ENCODE measurements at places on chromosomes 2 and 18.

- no peak for DNase-seq
These were observed 865.4 kb upstream of the NXPH2 start for GRCh38 chr2:139645617-139646016.

- peak; percentile 93 for DNase-seq
These were observed 147.6 kb downstream of the CDC42EP3 start for GRCh38 chr2:37523814-37524362.

DNA sequence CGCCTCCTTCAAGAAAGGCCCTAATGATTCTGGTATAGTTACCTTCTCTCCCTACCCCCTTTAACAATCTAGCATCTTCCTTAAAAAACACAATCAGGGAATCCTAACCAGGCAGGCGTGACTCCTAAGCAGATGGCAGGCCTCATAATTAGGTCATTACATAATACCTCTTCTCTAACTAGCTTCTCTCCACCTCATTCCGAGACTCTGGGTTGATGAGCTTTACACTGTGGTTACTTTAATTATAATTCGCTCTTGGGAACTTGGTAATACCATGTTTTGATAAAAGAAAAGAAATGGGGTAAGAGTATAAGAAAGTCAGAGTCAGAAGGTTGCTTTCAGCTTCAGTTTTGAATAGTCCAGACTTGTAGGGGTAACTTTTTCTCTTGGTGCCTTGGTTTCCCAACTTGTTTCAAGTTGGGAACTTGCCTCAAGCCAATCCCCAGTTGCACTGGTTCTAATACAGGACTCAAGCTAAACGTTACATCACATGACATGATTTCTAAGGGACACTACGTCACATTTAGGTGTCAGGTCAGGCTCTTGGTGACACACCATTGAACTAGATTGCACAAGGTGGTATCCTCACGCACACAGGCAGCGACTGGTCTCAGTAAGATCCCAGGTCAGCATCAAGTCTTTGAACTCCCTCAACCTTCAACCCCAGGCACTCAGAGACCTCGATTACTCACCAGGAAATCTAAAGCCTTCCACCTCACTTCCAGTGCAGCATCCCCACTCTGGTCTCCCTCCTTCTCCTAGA is 59.2 kb downstream of the AAK1 start:
- no peak for DNase-seq

DNA sequence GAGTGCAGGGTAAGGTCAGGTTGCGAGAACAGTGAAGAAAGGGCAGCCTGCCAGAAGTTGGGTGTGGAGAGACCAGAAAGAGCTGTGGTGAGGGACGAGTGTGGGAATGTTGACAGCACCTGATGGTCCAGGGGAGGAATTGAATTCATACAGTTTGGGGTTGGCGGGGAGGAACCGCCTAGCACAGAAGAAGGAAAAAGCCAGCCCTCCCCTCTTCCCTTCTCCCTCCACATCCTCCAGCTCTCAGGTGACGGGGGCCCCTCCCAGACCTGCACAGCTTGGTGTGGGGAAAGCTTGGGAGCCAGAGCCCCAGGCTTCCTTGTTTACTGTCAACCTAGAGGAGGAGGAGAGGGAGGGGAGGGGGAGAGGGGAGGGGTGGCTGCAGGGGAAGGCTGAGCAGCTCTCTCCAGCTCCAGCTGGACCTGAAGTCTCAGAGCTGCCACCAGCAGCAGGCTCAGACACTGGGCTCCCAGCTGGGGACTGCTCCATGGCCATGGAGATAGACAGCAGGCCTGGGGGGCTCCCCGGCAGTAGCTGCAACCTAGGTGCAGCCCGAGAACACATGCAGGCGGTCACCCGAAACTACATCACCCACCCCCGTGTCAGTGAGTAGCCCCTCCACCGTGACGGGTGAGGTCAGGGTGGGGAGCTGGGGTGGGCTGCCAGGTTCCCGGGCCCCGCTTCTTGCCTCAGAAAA is at the start of gene ATP6V1B1:
TSS of gene ATP6V1B1 (plus strand) at position 433 of the 697 bp plus-strand sequence. CDS start at position 488, 55 bp downstream.
- no peak for DNase-seq

DNA sequence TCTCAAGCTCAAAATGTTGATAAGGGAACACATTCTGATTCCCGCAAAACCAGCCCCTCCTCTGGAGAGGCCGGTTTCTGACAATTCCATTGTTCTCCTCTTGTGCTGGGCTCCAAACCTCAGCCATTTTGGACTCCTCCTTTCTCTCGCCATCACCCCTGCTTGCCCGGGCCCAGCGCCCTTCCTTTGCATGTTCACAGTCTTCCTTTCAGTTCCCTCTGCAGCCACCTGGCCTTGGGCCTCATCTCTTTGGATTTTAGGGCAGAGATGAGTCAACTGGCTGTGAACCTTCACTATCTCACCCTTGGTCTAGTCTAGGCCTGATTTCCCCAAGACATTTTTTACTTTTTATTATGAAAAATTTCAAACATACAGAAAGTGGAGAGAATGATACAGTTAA is 155.9 kb upstream of the MAP3K20 start:
- DNase-seq, result no peak

DNA sequence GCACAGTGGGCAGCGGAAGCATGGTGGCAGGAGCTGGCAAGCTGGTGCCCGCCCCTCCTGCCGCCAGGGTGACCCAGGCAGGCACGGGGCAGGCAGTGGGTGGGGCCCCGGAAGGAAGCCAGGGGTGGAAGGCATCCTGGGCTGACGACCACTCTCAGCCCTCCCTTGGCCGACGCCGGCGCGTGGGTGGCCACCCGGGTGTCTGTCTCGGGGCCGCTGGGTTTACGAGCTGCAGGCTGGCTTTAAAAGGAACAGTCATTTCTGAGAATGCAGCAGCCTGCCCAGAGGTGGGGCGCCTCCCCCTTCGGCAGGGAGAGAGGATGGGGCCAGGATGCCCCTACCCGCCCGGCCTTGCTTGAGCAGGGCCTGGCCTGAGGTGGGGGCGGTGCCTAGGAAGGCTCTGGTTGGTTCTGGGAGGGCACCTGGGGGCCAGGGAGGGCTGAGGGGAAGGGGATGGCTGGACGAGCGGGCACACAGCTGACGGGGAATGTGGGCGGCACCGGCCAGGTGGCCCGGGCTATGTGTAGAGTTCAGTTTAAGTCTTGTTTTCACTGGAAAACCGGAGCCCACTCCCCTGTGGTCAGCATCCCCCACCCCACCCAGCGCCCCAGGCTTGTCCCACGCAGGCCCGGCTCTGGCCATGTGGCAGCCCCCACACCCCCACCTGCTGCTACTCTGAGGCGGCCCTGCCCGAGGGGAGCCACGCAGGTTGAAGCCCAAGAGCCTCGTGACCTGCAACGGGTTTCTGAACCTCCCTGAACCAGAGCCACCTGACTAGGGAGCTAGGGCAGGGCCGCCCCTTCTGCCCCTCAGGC is 6.3 kb downstream of the BOK start:
- DNase-seq, result no peak

DNA sequence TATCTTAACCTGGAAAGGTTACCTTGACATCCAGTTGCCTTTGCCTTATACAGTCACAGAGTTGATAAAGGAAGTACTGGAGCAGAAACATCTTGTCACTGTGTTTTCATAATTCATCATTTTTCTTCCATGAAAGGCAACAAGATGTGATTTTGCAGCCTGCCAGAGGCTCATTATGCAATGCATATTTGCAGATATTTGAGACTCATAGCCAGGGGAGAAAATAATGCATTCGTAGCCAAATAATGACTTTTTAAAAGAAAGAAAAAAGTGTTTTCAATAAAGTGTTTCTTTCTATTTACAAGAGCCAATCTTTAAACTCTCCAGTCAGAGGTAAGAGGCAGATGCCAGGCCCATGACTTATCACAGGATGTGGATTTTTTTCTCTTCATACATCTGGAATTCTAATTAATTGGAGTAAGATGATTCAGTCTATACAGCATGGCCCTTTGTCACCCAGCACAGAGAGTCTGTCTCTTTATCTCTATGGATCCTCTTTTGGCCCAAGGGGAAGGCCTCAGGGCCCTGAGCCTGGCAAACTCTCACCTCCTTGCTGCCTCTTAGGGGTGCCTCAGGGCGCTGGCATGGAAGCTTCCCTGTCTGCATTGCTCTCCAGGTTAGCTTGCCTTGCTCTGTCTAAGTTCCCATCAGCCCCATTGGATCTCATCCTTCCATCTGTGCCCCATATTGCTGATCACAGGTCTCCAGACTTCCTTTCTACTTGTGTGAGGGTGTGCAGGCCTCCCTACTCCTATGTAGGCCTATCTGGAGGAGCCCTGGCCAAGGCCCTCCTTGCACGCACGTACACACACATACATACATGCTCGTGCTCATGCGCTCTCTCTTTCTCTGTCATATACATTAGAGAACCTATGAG is 247.7 kb downstream of the TPGS2 start:
- DNase-seq, result peak; percentile 63

DNA sequence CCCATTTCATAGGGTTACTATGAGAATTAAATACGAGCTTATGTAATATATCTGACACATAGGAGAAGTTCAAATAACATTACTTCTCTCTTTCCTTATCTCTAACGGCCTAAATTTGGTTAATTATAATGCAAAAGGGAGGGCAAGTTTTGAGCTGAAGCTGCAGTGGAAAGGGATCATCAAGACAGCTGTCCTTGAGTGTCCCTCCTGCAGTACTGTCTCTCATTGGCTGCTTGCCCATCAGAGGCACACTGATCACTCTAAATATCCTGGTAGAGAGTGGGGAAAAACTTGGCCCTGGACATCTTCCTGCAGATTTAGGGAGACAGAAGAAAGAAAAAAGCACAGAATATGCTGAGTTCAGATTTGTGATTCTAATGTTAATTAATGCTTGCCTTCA is 186.0 kb downstream of the CAMKMT start:
- no peak for DNase-seq

DNA sequence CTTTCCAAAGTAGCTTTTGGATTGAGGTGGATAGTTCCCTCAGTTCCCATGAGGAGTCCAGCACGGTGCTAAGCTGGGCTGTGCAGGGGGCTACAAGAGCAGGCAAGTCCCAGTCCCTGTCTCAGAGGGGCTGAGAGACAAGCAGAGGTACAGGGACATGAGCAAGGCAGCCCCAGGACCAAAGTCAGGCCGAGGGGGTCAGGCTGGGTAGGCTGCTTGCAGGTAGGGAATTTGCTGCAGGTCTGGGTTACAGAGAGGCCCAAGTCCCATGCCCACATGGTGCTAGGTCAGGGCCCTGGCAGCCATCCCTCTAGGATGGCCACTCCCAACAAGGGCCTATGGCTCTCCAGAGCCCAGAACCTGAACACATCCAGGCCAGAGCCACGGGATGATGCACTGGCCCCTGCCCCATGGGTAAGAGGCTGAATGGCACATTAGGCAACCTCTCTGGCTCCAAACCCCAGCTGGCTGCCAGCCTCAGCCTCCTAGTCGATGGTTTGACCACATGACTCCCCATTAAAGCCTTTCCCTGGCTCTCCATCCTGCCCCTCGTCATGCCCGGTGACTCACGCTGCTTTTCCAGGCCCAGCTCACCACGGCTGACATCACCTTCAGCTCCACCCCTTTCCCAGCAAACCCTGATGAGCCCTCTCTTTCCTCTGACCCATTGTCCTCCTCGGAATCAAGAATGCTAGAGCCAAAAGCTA is 83.7 kb downstream of the SDC1 start:
- DNase-seq, result peak; percentile 88

DNA sequence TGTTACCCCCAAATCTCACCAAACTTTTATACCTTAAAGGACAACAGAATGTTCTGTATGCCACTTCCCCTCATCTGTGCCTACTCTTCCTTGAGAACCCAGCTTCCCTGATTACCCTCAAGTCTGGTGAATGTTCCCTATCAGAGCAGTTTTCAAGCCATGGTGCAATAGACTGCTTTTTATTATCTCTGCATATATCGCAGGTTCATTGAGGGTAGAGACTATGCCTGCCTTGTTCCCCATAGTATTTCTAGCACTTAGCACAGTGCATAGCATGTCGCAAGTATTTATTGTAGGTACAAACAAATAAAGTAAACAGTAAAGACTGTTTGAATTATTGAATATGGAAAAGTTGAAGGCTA is 146.6 kb downstream of the HAUS1 start:
- DNase-seq, result no peak

DNA sequence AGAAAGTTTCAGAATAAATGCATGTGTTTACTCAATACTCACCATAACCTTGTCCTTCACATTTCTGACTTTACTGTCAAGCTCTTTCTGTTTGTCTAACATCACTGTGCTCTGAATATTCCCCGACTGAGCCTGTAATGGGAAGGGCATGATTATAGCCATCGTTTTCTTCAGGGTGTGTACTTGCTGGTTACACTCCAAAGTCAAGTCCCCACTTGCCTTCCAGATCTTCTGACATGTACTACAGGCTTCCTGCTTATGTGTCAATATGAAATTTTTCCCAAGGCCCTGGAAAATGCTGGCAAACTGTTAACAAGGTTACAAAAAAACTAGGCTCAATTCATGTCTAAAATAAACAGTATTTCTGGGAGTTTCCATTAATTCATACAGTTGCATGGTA is 12.9 kb downstream of the STAT1 start:
- DNase-seq, result no peak

- peak; percentile 21 for DNase-seq
These were observed 244.8 kb downstream of the PRKCE start for GRCh38 chr2:45896311-45896710.

DNA sequence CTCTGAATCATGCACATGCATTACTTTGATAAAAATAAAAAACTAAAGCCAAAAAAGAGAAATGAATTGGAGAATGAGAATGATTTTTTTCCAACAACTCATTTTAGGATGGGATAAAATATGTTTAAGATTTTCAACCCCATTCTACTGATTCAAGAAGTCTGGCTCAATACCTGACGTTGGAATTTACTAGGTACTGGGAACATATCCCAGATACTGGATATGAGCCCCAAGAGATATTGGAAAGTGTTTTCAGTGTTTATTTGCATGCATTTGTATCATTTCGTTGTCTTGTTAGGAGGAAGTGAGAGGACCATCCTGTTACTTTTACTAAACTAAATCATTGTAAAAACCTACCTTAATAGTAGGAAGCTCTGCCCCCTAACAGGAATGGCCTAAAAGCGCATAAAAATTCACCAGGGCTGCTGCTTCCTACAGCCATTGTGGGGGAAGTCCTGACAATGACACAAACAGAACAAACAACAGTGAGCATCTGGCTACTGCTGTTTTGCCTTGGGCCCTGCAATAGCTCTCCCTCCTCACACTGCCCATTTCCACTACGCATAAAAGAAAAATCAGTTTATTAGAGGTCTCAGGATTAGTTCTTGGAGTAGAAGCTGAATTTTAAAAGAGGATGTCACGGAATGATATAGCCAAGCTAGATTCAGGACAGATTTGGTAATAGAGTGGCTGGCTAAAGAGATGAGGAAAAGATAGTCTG is 35.2 kb downstream of the ANKAR start:
- no peak for DNase-seq

- no peak for DNase-seq
These were observed 240.3 kb upstream of the HS6ST1 start for GRCh38 chr2:128558895-128559532.

GRCh38 chr2:40463112-40463511 is 11.2 kb upstream of the SLC8A1 start:
- no peak for DNase-seq
